ENCODE measurements at places on chromosomes 7 and 10.

- no peak for DNase-seq
Measured at GRCh38 chr10:122103592-122103991, 114.6 kb downstream of the TACC2 start.

- no peak for DNase-seq
Measured at GRCh38 chr10:46084321-46085165, 38.5 kb upstream of the MSMB start.

- no peak for DNase-seq
Measured at GRCh38 chr7:106071999-106072714, 40.0 kb downstream of the SYPL1 start.

GRCh38 chr7:110148054-110148453 lies 942.9 kb upstream of the LRRN3 start:
- no peak for DNase-seq

- DNase-seq, result no peak
Measured at GRCh38 chr10:125881192-125881591, at the start of gene DHX32. Gene DHX32, minus strand, starts transcription at chr10:125881292. Its CDS starts 468 bp downstream, at chr10:125880824.
